ENCODE measurements at places on chromosomes 2 and 18.
A peak's percentile ranks its signal among the peaks of the same experiment; 100 is the strongest.

- DNase-seq, result no peak
Observed at GRCh38 chr2:3243804-3244203, 133.8 kb downstream of the EIPR1 start.

DNA sequence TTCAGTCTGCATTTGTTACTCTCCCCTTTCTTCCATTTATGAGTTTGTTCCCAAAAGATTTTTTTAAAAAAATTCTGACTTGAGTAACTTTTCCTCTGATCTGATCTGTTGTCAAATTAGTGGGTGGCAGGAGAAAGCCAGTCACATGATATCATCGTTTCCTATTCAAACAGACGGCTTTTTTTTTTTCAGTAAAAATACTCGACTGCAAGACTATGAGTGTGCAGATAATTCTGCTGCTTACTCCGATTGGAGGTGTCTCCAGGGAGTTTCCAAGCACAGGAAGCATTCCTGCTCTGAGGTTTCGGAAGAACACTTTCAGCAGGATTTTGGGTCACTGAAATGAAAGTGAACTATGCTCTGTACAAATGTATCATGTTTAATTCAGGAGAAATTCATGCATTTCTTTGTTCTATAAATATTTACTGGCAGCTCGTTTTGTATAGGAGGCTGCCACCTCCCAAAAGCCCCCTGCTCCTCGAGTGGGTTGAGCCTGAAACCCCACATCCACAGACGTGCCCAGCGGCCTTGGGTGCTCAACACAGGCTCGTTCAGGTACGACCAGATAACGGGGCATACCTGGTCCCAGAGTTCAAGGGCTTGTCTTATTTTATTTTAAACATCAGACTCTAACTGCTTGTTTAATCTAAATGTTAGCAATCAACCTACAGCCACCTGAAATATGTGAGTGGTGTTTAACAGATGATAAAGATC, 126.9 kb upstream of the ZNF516 start:
- DNase-seq, result no peak

DNA sequence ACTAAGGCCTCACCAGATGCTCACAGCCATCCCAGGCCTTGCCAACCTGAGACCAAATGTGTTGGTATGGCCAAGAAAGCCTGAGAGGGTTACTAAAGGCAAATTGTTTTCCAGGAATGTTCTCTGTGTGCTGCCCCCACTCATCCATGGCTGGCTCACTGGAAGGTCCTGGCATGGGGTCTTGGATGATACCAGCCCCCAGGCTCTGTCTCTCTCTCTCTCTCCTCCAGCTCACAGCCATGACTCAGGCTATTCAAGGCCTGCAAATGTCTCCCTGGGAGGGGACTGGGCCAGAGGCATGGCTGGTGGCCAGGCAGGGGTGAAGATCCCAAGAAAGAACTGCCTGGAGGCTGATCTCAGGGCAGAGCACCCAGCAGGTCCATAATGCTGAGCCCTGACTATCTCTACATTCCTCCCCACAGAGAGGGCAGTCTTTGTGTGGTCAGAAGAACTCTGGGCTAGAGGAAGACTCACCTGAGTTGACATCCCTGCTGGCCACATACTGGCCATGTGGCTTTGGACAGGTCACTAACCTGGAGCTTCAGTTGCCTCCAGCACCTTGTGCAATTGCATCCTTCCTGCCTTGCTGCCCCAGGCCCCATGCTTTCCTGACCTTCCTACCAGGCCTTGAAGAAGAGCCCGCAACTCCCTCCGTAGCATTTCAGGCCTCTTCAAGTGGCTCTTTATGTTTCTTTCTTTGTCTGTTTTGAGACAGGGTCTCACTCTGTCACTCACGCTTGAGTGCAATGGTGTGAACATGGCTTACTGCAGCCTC, 150.4 kb downstream of the ZFP36L2 start:
- no peak for DNase-seq

DNA sequence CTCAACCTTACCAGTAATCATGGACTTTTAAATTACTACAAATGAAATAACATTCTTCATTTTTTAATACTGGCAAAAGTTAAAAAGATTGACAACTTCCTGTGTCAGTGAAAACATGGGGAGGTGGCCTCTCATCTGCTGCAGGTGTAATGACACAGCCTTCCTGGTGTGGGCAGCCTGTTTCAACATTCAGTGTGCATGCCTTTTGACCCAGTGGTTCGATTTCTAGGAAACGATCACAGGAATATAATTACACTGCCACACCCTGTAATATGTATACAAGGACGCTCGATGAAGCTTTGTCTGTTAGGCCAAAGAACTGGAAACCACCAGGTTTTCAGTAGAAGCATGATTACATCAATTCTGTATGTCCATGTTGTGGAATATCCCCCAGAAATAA, 68.7 kb downstream of the MTHFD2 start:
- DNase-seq, result peak; percentile 42

DNA sequence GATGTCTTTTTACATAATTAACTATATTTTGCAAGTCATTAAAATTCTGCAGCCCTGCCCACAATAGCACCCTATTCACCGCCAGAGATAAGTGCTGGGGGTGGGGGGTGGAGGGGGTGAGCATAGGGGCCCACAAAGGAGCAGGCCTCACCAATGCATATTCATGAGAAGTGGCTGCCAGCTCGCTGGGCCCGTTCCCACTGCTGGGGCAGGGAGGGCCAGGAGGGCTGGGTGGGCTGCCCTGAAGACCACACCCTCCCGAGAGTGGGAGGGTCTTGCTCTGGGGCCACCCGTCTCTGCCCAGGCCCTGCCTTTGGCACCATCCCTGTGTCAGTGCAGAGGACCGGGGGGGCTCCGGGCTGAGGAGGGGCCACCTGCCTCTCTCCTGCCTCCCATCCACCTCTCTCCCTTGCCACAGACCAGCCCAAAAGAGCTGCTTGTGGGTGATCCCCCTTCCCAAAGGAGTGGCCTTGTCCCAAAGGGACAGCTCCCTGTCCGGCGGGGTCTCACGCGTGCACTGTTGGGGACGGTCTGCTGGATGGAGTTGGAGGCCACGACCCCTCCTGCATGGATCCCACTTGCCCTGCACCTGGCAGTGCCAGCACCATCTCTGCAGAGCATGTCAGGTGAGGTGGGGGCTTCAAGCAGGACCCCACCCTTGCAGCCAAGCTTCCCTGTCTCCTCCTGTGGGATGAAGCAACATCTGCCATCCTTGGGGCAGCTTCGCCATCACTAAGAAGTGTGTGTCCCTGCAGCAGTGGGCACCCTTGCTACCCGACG, 138.8 kb upstream of the GPC1 start:
- no peak for DNase-seq

DNA sequence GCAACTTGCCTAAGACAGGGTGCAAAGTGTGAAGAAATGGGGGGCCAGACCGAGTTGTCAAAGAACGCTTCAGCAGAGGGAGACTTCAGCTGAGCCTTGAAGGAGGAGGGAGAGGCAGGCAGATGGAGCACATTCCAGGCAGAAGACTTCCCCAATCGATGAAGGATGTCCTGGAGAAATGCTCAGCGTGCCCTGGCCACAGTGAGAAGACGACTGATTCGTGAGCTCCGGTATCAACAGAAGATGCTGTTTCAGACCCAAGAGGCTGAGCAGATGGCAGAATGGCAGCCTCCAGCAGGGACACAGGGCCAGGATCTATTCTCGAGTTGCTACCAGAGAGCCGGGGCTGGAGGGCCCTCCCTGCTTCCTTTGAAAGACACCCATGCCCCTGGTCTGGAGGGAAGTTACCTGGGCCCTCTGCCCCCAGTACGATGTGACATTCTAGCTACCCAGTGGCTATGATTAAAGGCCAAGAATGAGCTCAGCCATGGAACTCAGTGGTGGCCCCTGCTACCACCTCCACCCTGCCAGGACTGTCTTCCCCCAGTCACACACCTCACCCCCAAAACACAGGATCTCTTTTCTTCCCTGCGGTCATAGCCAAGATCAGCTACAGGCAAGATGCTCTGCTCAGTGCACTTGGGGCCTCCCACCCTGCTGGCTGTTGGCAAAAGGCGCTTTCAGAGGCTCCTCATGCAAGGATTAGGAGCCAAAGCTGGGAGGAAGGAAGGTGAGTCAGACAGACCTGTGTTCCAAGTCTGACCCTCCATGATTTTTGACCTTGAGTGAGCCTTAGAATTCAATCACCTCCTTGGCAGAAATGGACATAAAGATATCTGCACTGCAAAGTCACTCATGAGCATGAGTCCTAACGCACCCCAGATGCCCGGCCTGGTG, 84.3 kb downstream of the TFCP2L1 start:
- peak; percentile 9 for DNase-seq

- no peak for DNase-seq
Observed at GRCh38 chr18:74488864-74489263, 7.3 kb upstream of the CNDP2 start.

DNA sequence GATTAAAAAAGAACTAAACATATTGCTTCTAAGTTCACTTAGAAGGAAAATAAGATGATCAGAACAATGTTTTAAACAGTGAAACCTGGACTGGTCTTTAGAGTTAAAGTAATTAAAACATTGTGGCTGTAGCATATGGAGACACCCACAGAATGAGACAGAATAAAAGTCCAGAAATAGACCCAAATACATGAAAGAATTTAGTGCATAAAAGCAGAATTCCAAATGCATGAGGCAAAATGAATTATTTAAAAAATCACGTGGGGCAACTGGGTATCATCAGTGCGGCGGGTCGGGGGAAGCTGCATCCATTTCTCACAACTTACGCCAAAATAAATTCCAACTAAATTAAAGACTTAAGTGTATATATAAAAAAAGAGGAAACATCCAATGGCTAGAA, 12.1 kb downstream of the RNF149 start:
- DNase-seq, result no peak

DNA sequence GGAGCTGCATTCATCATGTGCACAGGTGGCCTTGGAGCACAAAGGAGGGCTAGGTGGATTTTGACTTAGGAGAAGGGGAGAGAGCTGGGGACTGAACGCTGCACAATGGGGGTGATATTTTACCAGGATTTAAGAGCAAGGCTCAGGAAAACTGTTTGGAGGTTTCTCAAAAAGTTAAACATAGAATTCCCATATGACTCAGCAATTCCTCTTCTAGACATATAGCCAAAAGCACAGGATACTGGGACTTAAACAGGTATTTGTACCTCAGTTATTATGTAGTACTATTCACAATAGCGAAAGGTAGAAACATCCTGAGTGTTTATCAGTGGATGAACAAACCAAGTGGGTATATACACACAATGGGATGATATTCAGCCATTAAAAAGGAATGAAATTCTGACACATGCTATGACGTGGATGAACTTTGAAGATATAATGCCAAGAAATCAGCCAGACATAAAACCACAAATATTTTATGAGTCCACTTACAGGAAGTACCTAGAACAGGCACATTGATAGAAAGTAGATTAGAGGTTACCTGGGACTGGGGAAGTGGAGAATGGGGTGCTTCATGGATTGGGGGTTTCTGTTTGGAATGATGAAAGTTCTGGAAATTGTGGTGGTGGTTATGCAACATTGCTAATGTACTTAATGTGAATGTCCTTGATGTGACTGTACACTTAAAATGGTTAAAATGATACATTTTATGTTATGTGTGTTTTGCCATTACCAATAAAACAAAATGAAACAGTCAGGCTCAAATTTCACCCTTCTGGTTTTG, 216.9 kb downstream of the HAUS1 start:
- DNase-seq, result no peak

DNA sequence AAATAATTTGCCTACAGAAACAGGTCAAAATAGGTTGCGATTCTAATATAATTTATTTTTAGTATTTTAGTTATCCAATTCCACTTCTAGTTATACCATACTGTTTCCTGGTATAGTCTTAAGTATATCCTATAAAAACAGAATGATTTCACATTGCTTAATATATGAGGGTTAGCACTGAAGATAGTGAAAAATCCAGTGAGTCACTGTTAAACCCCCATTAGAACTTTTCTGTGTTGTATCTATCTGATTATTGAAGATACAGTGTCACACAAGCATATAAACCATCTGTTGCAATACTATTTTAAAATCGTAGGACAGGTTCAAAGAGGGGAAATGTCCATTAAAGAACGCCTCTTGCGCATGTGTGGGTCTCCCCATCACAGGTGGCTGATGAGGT, 110.0 kb downstream of the FEZ2 start:
- DNase-seq, result no peak

- no peak for DNase-seq
Observed at GRCh38 chr2:46632349-46632748, 153.0 kb downstream of the TMEM247 start.

- DNase-seq, result peak; percentile 62
Observed at GRCh38 chr2:69741575-69742321, at the start of gene ANXA4. TSS of gene ANXA4 (plus strand) at chr2:69742134. CDS start at chr2:69781566, 39,432 bp downstream.

DNA sequence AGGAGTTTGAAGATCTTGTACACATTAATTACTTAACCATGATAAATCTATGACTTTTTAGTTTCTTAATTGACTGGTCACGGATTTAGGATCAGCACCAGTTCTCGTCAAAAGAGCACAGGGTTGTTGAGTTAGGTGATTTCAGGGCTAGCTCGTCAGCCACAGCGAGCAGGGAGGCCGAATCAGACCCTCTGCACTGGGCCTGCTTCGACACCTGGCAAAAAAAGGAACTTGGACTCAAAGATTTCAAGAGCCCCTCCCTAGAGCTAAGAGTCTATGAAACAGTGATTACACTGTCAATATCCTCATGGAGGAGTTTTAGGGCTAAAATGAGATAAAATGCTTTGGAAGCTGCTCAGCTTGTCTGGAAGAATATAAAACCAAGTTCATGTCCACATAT, 4.6 kb upstream of the SERTAD2 start:
- no peak for DNase-seq

DNA sequence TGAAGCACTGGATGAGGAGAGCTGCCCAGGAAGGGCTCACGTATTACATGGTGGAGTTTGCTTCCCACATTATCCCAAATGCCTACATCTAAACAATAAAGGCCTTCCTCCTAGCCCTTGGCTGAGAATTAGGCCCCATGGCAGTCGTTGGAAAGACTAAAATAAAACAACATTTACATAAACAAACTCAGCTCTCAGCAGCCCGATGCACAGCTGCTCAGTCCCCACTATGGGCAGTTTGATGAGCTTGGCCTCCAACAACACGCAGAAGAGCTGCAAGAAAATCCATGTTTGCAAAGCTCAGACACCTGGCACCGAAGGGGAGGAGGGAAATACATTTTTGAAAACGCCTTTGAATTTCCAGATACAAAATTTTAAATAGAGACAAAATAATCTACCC, 352.4 kb downstream of the EIPR1 start:
- no peak for DNase-seq

DNA sequence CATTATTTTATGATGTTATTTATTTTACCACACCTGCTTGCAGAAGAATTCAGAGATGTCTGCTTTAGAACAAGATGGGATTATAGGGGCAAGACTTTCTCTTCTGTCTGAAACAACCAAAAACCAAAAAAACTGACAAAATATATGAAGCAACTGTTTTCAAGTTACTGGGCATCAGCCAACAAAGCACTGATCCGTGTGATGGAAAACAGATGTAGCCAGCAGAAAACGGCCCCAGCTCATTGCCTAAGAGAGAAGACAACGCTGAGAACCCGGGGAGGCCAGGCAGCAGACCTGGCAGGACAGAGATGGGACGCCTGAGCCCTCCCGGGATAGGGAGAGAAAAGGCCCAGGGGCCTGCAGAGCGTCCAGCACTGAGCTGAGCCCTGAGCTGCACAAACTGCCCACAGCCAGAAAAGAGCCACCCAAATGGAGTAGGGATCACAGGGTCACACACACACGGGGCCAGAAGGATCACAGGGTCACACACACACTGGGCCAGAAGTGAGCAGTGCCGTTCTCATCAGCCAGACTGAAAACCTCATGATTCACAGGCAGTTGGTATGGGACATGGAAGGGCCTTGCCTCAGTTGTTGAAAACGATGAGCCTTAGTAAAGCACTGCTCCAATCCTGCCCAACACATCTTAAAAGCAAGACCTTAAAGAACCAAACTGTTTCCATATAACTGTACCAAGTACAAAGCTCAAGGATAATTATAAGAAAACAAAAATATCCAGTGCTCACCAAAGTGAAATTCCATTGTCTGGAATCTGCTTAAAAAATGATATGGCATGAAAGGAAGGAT, 12.1 kb downstream of the PXDN start:
- no peak for DNase-seq

All from activated CD4-positive, CD25-positive, alpha-beta regulatory T cell treated with anti-CD3 and anti-CD28 coated beads, Interleukin-2, amount 50 U/mL, for 72 hours (primary cell).